ENCODE measurements at places on chromosomes 12 and 14.

DNA sequence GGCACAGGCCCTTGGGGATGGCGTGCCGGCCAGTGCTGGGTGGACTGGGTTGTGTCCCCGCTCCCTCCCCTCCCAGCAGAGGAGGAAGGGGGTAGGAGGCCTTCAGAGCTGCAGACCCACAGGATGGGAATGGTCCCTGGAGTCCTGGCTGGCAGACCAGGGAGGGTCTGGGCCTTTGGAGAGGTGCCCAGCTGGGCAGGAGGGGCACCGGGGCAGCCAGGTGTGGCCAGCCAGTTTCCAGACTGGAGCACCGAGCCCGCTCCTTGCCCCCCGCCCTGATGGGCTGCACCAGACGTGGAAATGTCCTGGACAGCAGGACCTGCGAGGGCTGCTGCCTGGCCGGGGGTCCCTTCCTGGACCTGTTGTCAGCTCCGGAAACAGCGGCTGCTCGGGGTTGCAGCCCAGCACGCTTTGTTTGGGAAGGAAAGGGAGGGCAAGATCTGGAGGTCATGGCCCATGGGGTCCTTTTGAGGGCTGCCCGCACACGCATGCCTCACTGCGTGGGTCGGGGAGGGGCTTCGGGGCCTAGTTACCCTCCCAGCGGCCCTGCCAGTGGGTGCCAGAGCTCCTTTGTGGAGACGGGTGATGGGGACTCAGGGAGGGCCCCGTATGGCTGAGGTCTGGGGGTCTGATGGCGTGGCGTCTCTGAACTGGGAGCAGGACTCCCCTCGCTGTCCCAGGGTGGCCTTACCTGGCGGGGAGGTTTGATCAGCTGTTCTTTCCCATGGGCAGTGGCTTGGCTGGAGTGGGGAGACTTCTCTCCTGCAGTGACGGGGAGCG lies 9.1 kb downstream of the KIF26A start:
- DNase-seq: no peak

DNA sequence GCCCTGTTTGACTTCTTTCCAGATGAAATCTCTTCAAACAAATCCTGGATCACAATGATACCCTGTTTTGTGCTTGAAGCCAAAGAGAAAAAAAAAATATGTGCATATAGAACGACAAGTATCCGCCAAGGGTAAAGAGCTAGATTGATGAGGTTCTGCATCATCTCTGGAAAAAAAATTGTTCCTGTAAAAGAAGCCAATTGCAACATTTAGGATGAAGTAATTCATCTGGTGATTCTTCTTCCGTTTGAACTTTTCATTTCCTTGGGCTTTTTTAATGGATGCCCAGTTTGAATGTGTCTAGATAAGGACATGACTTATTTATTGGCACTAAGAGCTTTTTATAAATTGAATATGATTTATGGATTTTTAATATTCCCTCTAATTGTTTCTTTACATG lies 38.1 kb upstream of the NPAS3 start:
- DNase-seq: no peak

GRCh38 chr14:35351897-35352273 lies 52.7 kb downstream of the NFKBIA start:
- no peak for DNase-seq

DNA sequence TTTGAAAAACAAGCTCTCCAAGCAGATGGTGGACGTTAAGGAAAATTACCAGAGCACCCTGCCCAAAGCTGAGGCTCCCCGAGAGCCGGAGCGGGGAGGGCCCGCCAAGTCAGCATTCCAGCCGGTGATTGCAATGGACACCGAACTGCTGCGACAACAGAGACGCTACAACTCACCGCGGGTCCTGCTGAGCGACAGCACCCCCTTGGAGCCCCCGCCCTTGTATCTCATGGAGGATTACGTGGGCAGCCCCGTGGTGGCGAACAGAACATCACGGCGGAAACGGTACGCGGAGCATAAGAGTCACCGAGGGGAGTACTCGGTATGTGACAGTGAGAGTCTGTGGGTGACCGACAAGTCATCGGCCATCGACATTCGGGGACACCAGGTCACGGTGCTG lies 62.4 kb downstream of the NTF3 start:
- DNase-seq: no peak

- no peak for DNase-seq
Observed at GRCh38 chr12:41122894-41123293, 65.2 kb upstream of the PDZRN4 start.

GRCh38 chr12:86613311-86613710 lies 357.1 kb upstream of the MGAT4C start:
- no peak for DNase-seq

- no peak for DNase-seq
Observed at GRCh38 chr14:72809063-72809462, 84.8 kb downstream of the DPF3 start.

- no peak for DNase-seq
Observed at GRCh38 chr12:109963330-109963729, 32.8 kb downstream of the GIT2 start.

DNA sequence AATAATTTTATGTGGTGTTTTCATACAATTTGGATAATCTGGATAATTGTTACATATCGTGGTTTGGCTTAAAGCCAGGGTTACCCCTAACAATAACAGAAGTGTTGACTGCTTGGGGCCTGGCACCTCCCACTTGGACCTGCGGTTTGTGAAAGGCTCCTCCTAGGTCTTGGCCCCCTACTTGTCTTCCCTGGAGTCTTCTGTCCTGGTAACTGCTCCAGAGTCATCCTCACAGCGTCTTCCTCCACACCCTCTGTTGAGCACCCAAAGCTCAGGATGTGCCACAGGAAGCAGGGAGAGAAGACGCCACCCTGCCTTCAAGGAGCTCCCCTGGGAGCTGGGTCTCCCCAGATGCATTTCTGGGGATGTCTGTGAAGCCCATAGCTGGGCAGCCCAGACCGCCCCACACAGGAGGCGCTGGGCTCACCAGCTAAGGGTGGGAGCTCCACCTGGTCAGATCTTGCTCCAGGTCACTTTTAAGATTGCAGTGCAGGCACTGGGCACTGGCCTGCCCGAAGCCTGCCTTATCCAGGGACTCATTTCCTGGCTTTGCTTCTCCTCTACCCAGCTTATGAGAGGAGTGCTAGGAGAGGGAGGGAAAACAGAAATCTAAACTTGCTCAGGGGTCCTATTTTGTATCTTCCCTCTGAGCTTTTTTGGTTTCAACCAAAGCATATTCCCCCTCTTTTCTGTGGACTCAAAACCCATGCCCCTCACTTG lies 98.2 kb downstream of the ZFP36L1 start:
- DNase-seq: no peak

DNA sequence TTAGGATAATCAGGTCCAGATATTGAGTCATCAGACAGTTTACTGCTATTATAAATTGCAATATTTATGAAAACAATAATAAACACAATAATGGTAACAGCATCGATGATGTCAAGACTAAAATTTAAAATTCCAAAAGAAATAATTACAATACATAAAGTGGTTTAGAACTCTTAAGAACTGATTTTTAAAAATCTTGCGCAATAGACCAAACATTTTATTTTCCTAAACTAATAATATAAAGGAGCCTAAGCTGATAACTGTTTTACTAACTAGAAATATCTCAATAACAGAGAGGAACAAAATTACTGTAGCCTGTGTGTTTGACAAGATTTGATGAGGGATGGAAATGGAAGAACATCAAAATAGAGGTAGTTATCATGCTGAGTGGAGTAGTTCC lies 93.9 kb upstream of the TRHDE start:
- no peak for DNase-seq

DNA sequence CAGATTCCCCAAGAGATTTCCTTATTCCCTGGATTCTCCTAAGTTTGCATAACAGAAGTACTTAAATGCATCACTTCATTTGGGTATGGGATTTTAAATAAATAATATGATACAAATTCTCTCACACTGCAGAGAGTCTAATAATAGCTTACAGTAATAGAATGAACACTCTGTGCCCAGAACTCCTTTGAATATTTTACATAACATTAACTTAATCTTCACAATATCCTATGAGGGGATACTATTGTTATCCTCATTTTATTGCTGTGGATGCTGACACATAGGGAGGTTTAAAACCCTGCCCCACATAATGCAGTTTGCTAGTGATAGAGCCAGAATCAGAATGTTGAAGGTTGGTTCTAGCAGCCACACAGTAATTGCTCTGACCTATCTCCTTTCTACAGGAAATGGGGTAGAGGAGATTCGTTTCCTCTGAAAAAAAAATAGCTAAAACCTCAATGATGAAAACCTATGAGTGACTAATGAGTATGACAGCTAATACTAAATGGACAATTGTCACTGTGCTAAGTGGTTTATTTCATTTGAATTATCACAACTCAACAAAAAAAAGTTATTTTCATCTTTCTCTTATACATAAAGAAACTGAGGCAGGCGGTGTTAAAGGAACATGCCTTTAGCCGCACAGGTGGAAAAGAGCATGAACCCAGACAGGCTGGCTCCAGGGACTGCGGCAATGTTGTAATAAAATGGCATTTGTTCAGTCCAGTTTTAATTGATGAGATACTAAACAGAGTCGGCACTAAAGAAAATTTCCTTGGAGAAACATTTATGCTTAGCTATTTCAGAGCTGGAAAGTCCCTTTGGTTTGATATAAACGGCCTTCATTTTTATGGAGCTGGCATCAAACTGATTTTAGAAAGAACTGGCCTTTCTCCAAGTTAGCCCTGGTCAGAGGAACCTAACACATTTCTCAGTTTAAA lies 880.9 kb downstream of the NRXN3 start:
- no peak for DNase-seq

DNA sequence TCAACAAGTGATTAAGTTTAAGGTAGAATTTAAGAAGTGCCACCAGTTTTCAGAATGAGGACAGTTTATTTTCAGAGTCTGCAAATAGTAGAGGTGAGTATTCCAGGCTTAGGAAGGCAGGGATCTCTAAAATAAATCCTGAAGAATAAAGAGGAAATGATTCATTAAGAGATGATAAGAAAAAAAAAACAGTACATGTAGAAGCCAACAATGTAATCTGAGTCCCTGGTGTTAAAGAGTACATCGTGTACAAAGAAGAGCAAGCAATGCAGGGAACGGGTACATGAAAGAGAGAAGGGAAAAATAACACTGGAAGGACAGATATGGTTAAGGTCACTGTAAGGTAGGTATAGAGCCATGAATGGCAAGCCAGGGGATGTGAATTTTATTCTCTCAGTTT lies 95.2 kb upstream of the FOXG1 start:
- no peak for DNase-seq

- DNase-seq: no peak
Observed at GRCh38 chr12:86006727-86007126, 132.6 kb downstream of the NTS start.

GRCh38 chr12:79082595-79082994 lies 218.0 kb downstream of the SYT1 start:
- no peak for DNase-seq

DNA sequence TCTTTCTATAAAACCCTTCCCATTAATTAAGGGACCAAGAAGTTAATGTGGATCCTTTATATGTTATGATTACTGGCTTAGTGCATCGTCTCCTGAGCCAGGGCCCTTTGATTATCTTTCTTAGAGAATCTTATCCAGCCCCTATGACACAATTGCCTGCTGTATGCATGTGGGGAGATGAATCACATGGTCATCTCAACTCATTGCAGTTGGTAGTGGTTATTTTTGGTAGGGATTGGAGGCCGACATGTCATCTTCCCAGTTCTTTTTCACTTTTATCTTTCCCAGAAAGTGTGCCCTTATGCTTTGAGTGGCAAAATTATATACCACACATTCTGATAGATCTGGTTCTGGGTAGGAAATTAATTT lies 26.0 kb downstream of the ZNF664 start:
- no peak for DNase-seq

- no peak for DNase-seq
Observed at GRCh38 chr14:40204441-40205175, 772.4 kb upstream of the FBXO33 start.

- DNase-seq: no peak
Observed at GRCh38 chr12:49223122-49223521, 34.2 kb upstream of the TUBA1A start.

- no peak for DNase-seq
Observed at GRCh38 chr12:11555743-11556625, 93.5 kb upstream of the ETV6 start.

DNA sequence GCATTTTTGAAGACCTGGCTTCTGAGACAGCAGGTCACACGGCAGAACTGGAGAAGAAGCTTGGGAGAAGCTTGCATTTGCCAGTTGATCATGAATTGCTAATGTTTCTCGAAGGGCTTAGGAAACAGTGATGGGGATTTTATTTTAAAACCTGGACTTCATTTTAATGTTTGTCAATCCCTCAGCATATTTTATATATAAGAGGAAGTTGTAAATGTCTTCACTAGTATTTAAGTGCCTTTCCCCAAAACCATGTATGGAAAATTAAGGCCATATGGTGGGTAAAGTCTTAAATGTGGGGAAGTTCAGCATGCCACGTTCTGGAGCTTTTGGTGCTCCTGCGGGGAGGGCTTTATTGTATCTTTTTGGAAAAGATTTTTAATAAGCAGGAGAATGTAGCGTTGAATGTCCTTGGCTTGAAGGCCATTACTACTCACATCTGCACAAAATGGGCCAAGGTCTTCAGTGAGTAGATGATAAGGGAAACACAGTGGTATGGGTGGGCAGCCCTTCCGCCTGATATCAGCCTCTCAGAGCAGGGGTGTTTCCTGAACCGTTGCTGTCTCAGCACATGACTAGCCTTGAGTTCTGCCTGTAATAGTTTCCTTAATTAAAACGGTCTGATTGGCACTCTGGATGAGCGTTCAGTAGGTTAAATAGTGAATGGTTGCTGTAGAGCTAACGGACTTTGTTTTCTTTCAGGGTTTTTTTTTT lies 511.4 kb downstream of the PCNX1 start:
- DNase-seq: no peak

- DNase-seq: no peak
Observed at GRCh38 chr12:64633940-64634337, 23.6 kb downstream of the RASSF3 start.

DNA sequence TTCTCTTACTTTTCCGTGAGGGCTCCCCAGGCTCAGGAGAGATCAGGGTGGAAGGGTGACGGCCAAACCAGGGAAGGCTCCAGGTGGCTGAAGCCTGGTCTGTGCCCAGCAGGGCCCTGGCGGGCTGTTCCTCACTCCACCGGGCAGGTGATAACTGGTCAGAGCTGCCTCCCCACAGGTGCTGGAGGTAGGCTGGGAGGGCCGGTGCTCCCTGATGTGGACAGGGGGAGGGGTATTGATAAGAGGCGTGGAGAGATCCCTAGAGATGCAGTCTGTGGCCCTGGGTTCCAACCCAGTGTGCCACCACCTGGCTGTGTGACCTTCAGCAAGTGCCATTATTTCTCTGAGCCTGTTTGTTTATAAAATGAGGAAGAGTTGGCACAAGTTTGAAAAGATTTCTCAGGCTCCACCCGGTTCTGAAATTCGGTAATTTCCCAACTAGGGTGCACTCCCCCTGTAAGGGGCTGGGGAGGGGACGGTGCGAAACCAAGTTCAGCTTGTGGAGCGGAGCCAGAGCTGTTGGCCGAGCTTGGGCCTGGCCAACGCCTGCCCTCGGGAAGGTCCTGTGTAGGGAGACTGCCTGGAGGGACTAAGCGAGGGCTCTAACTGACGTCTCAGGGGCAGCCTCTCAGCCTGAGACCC lies 1.0 kb upstream of the NR4A1 start:
- DNase-seq: no peak

GRCh38 chr12:47590771-47591360 lies 115.0 kb downstream of the RPAP3 start:
- no peak for DNase-seq
